ENCODE measurements at places on chromosomes 2 and 18.

- no peak for DNase-seq
Observed at GRCh38 chr2:538646-539045, 138.6 kb downstream of the TMEM18 start.

GRCh38 chr18:40420675-40421074 is 1534.4 kb upstream of the PIK3C3 start:
- DNase-seq = no peak

- no peak for DNase-seq
Observed at GRCh38 chr2:226788881-226789490, 10.6 kb downstream of the IRS1 start.

DNA sequence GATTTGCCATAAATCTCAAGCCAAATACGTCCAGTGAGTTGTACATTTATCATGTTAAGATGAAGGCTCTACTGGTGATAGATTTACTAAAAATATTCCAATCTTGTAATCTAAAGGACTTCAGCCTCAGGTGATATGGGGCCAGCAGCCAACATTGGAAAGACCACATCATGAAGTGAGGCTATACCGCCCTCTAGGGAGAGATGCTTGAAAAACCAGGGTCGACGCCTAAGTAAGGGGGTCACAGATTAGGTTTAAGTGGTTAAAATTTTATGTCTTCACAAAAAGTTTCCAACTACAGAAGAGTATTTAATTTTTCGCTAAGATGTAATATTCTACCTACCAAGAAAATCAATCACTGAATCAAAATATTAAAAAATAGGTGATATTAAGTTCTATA is 33.3 kb downstream of the DOCK10 start:
- no peak for DNase-seq

- no peak for DNase-seq
Observed at GRCh38 chr2:71950256-71951082, 197.2 kb downstream of the CYP26B1 start.

DNA sequence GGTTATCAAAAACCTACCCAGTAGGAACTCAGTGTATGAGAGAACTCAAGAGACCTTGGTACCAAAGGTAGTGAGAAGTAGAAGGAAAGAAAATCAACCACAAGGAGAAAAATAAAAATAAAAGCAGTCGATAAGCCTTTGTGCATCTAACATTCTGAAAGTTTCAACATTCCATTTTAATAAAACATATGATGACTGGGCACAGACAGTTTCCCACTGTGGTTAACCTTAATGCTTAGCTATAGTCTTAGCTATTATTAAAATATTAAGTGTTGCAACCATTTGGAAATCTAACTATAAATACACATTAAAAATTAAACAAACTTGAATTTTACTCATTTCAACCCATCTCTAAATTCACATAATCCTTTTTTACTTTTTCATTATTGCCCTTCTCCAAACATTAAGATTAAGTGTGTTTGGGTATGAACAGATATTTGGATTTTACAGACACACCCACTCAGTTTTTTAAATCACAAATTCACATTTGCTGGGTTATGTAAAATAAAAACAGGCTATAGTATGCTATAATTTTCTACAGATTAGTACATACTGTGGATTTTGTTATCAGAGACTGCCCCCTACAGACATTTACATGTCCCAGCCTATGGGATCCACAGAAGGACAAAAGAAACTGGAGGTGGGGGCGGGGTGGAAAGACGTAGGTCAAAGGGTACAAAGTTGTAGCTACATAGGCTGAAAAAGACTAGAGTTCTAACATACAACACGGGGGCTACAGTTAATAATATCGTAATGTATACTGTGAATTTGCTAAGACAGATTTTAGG is 32.8 kb downstream of the SRBD1 start:
- DNase-seq = no peak

- DNase-seq = no peak
Observed at GRCh38 chr2:24448797-24449196, 42.3 kb upstream of the NCOA1 start.

GRCh38 chr2:203882551-203882950 is 15.0 kb downstream of the CTLA4 start:
- no peak for DNase-seq

- no peak for DNase-seq
Observed at GRCh38 chr2:21453723-21454450, 330.1 kb downstream of the TDRD15 start.

- DNase-seq = no peak
Observed at GRCh38 chr18:62152844-62153243, 34.0 kb downstream of the PIGN start.

- DNase-seq = no peak
Observed at GRCh38 chr2:136126021-136126420, 8.1 kb upstream of the CXCR4 start.

DNA sequence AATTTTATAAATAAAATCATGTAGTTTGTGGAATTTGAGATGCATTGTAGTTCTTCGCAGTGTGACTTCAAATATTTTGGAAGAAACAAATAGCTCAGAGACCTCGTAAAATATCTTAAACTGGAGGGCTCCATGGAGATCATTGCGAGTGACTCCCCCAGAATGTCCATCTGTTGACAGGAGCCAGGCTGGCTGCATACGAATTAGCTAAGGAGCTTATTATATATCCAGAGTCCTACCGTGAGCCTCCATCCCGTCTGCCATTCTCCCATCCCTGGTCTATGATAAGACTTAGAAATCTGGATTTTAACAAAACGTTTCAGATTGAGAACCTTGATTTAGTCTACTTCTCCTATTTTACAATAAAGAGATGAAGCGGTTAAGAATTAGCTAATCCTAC is 80.2 kb downstream of the MSH2 start:
- no peak for DNase-seq

- DNase-seq = no peak
Observed at GRCh38 chr2:133521146-133521745, 47.0 kb downstream of the NCKAP5 start.

DNA sequence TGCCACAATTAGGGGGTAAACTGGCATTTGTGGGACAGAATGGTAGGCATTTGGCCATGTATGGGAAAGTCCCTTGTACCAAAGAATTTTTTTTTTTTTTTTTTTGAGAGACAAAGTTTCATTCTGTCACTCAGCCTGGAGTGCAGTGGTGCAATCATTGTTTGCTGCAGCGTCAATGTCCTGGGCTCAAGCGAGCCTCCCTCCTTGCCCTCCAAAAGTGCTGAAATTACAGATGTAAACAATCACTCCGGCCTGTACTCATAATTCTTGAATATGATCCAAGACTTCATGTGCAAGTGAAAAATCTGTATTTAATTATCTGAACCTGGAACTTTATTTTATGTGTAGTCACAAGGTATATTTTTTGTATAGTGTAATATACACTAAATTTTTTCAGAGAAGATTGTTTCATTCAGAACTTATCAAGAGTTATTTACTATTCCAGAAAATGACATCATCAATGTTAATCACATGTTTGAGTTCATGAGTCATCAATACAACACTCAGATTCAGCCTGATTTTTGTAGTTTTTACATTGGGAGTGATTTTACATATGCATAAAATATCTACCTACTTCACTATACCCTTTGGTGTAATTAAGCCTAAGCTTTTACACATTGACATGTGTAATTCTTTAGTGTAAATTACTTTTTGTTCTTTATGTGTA is 138.7 kb upstream of the L3MBTL4 start:
- no peak for DNase-seq

DNA sequence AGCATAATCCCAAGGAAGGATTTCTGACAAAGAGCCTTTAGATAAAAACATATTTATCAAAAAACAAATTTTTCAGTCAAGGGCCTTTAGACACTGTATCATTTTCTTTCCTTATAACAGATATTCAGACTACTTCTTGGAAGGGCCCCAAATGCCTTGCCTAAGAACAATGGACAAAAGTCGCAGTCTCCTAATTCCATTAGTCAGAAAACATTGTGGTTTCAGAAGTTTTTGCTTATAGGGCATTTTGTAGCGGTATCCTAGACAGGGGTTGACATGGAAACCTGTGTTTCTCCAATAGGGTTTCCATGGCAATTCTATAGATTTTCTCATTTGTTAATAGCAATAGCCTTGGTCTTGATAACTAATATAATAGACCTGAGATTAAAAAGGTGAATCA is 36.7 kb upstream of the AGPS start:
- DNase-seq = no peak

DNA sequence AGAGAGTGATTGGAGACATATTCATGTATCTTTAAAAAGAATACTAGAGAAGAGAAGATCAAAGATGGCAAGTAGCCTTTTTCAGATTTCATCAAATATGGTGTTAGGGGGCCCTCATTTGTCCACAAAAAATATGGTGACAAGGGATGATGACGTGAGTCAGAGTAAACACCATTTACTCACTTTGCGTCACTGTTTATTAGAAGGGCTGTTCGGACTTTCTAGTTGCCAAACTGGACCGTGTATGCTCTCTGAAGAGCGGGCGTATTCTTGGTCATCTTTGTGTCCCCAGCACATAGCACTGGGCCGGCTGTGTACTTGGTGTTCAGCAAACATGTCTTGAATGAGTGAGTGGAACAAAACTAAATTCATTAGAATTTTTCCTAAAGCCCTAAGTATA is 37.5 kb downstream of the TTC39C start:
- no peak for DNase-seq

DNA sequence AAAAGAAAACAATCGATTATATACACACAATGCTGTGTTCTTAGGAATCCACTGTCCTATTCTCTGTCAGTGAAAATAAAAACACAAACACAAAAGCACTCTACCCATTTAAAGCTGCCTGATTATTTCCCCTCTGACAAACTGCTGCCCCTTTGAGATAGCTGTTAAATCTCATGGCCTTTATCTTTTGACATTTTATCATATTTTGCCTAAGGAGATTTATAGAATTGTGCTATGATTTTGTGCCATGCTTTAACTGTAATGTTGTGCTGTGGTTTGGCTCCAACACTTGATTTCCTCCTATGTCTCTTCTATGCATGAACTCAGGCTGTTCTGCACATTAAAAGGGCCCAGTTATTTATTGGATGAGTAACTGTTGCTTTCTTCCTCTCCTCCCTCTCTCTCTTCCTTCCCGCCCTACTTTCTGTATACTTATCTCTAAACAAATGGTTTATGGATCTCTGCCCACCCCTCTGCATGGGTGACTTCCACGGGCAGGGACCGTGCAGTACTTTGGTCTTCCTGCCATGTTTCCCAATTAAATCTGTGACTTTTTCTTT is 1096.6 kb downstream of the TSN start:
- no peak for DNase-seq

DNA sequence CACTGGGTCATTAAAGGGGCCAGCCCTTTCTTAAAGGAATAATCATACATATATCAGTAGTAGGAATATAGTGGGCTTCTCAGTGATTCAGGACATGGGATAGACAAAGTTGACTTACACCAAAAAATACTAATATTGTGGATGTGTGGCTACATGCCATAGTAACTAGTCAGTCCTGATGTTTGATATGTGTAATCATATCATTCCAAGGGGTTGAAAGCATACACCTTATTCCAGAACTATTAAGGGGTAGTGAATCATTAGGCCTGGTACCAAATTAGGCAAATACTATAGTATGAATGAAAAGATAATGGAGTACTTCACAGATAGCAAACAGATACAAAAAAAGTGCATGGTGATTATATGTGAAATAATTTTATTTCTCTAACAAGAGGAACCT is 814.9 kb upstream of the NRXN1 start:
- DNase-seq = no peak

- peak; percentile 7 for DNase-seq
Observed at GRCh38 chr2:217650716-217651360, 352.0 kb downstream of the TNS1 start.

GRCh38 chr2:127174136-127174535 is 46.0 kb downstream of the CYP27C1 start:
- DNase-seq = no peak

GRCh38 chr2:239561446-239562001 is 160.7 kb upstream of the HDAC4 start:
- no peak for DNase-seq

DNA sequence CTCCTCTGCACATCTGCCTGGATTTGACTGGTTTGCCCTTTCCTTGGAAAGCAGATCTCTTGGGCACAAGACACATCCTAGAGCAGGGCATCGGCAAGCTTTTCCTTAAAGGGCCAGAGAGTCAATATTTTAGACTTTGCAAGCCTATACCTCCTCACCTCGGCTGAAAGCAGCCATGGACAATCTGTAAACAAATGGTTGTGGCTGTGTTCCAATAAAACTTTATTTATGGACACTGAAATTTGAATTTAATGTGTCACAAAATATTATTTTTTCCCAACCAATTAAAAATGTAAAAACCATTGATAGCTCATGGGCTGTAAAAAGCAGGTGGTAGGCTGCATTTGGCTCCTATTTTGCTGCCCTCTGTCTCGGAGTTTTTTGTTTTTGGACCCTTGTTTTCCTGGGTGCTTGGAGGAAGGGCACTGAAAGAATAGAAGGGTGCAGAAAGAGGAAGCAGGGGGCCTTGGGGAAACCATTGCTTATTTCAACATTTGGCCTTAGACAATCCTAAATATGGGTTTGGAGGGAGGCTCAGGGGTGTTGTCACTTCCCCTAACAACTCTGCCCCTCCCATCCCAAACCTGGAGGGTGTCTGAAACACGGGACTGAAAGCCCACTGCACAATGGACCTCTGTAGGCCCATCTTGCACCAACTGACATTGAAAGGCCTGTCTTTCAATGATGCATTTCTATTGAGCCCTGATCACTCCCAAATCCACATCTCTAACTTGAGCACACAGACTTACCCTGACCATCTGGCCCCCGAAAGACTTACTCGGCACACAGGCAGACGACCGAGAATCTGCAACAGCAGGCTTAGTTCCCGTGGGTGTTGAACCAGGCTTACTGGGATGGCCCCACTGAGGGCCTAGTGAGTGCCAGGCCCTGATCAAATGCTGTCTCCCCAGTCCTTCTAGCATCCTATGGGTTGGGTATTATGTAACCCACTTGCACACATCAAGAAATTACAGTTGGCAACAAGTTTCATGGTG is 7.1 kb upstream of the ZFP36L2 start:
- no peak for DNase-seq

GRCh38 chr2:143730155-143730952 is 601.1 kb downstream of the ARHGAP15 start:
- DNase-seq = no peak

DNA sequence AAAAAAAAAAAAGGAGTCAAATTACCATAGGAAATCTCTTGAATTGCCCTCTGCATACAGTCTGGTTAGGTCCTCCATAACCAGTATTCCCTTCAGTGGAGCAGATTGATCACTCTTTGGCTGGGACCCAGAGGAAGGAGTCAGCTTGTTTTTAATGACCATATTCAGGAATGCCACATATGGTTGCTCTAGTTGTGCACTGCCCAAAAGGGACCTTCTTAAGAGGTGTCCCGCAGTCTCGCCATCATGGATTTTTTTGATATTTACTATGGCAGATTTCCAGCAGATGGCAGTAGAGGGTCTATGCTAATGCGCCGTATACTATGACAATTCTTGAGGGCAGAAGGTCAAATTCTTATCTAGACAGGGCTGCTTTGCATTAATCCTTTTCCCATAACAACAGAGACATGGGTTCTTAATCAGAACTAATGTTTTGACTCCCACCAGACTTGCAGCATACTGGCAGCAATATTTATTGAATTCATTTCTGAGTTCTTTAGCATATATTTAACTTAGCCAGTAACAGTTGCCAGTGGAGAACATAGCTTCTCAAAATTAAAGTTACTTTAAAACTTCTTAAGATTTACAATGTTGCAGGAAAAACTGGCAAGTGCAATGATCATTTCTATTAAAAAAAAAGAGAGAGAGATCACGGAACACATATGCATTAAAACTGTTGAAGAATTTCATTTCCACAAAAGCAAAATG is 31.8 kb upstream of the INPP4A start:
- peak; percentile 60 for DNase-seq
